SK-N-SH (cell line): ENCODE measurements at places on chromosomes 3 and 15.

- no peak for DNase-seq
Observed at GRCh38 chr15:60323322-60323721, 74.5 kb downstream of the ANXA2 start.

DNA sequence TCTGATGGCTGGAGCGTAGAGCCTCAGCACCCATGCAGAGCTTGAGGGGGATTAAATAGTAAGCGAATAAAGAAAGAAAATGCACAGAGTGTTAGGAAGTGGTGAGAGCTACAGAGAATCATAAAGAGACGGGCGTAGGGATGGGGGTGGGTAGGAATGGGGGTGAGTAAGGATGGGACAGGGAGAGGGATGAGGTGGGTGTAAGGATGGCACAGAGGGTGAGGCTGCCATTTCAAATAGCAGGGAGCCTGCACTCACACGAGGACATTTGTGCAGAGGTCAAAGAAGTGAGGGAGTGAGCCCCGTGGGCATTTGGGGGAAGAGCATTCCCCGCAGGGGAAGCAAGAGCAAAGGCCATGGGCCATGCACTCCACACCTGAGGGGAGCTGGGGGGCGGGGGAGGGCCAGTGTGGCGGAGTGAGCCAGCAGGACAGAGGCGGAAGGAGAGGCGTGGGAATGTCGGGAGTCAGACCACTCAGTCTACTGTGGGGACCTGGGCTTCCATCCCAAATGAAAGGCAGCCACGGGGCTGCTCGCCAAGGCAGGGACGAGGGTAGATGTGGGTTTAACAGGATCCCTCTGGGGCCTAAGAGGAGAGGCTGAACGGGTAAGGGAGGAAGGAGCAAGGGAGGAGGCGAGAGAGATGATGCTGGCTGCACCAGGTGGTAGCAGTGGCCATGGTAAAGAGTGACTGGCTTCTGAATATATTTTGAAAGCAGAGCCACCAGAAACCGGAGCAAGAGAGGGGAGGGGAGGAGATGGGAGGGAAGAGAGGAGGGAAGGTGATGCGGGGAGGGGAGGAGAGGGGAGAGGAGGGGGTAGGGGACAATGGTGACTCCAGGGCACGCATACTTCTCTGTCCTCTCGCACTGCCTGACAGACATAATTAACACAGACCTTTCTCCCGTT lies 35.2 kb upstream of the SLC6A6 start:
- no peak for DNase-seq

GRCh38 chr3:111244760-111245159 lies 173.1 kb downstream of the NECTIN3 start:
- no peak for DNase-seq

- DNase-seq: no peak
Observed at GRCh38 chr15:96515371-96515770, 184.9 kb downstream of the NR2F2 start.

DNA sequence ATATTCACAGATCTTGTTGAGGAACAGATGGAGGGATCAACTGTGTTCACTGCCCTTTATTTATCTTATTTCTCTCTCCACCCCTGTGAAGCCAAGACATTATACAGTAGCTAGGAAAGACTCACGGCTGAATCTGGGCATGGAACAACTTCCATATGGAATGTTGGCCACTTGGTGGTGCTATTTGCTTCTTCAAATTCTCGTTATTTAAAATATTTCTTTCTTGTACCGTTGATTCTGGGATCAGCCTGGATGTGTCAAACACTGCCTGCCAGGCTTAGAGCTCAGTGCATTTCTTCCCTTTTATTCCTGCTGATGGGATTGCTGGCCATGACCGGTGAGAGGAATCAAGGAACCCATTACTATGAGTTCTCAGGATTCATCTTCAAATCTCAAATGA lies 17.5 kb upstream of the GASK1A start:
- DNase-seq: peak; percentile 65

- no peak for DNase-seq
Observed at GRCh38 chr3:107654218-107654617, 131.5 kb downstream of the BBX start.

DNA sequence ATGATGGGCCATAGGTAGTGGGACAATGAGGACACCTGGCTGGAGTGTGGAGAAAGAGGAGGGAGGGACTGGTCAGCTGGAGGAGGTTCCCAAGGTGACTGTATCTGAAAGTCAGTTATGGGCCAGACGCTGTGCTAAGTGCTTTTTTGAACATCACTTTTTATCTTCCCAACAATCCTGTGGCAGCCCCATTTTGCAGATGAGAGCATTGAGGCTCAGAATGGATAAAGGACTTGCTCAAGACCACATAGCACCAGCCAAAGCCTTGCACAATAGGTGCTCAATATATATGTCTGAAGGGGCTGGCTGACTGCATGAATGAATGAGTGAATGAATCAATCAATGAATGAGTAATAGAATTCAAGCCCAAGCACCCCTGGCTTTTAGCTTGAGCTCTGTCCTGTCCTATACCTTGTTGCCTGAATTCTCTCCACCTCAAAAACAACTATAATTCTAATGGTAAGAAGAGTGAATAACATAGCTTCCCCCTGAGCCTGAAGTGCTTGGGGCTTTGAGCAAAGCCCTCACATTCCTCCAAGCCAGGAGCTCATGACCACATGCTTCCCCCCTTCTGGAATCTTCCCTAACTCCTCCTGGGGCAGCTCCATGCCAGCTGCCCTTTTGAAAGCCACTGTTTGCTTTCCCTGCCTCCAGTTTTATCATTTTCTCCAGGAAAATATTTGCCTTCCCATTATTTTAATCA lies 150.9 kb downstream of the RPLP1 start:
- no peak for DNase-seq

GRCh38 chr15:51842852-51843737 lies 13.6 kb downstream of the TMOD3 start:
- no peak for DNase-seq

GRCh38 chr15:84649706-84650105 lies 4.4 kb downstream of the WDR73 start:
- DNase-seq: no peak

DNA sequence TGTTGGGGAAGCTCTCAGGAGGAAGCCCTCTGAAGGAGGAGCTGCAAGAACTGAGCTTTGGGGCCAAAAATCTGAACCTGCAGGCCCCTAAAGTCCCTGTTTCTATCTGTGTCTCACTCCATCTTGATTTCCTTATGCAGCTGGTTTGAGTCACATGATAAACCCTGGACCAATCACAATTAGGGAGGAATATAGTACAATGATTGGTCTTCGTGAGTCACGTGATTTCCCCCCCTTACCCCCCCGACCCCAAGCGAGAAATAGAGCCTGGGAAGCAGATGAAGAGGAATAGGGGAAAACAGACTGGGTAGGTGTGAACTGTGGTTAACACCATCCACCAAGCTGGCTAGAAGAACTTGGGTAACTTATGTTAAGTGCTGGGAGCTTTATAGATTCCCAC lies 12.9 kb downstream of the CRABP1 start:
- peak; percentile 55 for DNase-seq

DNA sequence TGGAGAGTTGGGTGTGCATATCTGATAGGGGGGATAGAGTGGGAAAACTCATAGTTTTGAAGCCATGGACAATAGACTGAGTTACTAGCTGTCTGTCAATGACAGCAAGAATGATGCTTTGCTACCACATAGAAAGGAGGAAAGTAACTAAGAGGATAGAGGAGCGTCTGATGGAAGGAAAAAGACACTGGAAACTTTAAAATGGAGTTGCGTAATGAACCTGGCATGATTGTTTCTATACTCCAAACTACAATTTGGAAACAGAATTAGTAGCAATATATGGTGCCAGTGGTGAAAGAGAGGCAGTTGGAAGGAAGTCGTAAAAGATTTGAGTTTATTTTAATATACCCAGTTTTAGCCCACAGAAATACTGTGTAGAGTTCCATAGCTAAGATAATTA lies 163.6 kb downstream of the TUSC7 start:
- no peak for DNase-seq

GRCh38 chr3:183493296-183494045 lies 62.0 kb downstream of the KLHL6 start:
- no peak for DNase-seq

- DNase-seq: no peak
Observed at GRCh38 chr3:49799761-49800160, at the start of gene CDHR4. CDHR4 (minus strand) TSS chr3:49799873; CDS start chr3:49799812, 61 bp downstream.

GRCh38 chr3:41138146-41138545 lies 61.2 kb upstream of the CTNNB1 start:
- DNase-seq: no peak

DNA sequence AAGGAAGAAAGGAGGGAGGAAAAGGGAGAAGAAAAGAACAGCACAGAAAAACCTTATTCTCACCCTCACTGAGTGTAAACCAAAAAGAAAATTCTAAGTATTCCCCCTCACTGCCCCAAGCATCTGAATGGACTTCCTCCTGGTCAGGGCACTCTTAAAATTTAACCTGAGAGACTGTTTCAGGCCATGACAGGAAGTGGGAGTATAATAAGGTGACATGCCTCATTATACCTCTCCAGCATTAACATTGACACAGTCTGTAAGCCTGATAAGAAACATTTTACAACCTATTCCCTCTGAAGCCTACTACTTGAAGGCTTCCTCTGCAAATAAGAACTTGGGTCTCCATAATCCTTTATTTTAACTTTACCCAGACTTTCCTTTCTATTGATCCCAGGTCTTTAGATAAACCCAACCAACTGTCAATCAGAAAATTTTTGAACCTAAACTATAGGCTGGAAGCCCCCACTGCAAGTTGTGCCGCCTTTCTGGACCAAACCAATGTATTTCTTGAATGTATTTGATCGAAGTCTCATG lies 41.7 kb downstream of the SLCO2A1 start:
- DNase-seq: no peak

- DNase-seq: no peak
Observed at GRCh38 chr3:117556646-117557407, 847.2 kb downstream of the TUSC7 start.

- DNase-seq: no peak
Observed at GRCh38 chr15:78213425-78213750, 21.0 kb downstream of the ACSBG1 start.

- DNase-seq: no peak
Observed at GRCh38 chr3:189301479-189301878, 129.7 kb downstream of the TPRG1 start.

GRCh38 chr3:149585401-149585726 lies 72.5 kb downstream of the WWTR1 start:
- DNase-seq: no peak

DNA sequence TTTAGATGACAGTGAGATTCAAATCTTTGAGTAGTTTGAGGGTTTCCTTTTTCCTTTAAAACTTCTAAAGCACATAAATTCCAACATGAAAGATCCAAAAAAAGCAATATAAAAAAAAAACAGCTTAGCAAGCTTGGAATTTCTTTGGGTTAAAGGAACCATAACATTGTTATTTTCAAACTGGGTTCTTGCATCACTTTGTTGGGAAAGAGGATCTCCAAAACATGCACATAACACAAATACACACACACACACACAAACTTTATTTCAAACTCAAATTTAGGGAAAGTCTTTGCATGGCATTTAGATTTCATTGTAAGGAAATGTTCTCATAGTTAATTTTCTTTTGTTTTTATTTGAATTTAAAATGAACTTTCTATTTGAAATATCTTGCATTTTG lies 79.2 kb upstream of the COL8A1 start:
- DNase-seq: no peak

GRCh38 chr3:53803124-53803815 lies 42.9 kb downstream of the CHDH start:
- no peak for DNase-seq

DNA sequence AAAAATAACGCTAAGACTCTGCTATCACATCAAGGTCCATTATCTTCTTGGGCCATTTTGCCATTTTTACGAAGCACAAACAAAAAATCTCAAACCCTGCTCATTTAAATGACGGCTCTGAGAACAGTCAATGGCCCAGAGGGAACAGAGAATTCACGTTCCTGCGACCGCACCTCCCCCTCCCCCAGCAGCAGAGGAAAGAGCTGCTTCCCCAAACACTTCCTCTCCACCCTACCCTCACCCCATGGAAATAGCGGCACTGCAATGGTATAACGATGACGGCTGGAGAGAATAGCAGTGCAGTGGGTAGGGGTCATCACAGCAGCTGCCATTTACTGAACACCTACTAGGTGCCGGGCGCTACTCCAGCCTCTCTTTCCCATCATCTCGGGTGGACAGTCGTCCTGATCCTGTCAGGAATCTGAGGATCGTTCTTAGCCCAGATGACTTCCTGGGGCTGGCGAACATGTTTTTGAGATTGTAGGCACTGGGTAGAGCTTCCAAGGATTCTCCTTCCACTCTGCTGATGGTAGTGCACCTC lies 113.3 kb downstream of the IQSEC1 start:
- DNase-seq: no peak

- peak; percentile 71 for DNase-seq
Observed at GRCh38 chr3:170414202-170414663, 4.4 kb upstream of the CLDN11 start.

DNA sequence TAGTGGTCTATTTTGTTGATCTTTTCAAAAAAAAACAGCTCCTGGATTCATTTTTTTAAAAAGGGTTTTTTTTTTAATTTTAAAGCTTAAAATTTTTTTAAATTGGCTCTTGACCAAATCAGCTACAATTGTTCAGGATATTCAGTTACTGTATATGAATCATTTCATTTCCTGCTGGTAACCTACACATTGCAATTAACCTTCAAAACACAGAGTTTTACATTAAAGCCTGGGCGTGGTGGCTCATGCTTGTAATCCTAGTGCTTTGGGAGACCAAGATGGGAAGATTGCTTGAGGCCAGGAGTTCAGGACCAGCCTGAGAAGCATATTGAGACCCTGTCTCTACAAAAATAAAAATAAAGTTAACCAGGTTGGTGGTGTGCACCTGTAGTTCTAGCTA lies 163.4 kb downstream of the ALDH1A2 start:
- no peak for DNase-seq

DNA sequence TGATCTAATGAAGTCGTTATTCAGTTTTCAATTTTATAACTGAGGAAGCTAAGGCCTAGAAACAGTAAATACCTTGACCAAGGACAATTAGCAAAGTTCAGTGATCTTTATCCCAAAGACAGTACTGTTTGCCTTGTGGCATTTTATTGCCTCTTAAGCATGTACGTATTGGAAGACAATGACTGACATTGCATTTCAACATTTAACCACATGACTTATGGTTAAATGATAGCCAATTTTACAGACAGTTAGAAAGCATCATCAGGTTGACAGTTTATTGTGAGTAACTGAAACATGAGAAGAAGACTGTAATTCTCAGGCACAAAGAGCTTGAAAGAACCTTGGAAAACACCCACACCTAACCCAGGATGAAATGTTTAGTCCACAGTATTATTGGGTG lies 390.8 kb upstream of the ZNF385D start:
- no peak for DNase-seq

GRCh38 chr3:55245351-55245750 lies 241.8 kb downstream of the WNT5A start:
- no peak for DNase-seq

GRCh38 chr15:77819851-77820728 lies 187.4 kb upstream of the LINGO1 start:
- peak; percentile 81 for DNase-seq
